ENCODE measurements at places on chromosomes 7 and 10.

GRCh38 chr10:69048103-69048502 lies 39.8 kb upstream of the SRGN start:
- DNase-seq = no peak

DNA sequence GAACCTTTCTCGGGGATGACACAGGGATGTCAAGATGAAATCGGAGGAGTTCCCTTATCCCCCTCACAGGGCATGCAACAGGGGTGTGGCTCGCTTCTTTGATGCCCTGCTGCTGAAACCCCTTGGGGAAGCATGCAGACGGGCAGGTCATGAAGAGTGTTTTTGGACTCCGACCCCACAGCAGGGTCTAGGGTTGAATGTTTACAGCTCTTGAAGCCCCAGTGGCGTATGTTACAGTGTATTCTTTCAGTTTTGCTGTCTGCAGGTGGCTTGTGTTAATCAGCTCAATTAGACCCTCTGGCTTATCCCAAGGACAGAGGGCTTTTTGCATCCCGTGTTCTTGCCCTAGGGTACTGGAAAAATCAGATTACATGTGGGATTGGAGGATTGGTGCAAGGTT lies 446.5 kb downstream of the LRMDA start:
- no peak for DNase-seq

DNA sequence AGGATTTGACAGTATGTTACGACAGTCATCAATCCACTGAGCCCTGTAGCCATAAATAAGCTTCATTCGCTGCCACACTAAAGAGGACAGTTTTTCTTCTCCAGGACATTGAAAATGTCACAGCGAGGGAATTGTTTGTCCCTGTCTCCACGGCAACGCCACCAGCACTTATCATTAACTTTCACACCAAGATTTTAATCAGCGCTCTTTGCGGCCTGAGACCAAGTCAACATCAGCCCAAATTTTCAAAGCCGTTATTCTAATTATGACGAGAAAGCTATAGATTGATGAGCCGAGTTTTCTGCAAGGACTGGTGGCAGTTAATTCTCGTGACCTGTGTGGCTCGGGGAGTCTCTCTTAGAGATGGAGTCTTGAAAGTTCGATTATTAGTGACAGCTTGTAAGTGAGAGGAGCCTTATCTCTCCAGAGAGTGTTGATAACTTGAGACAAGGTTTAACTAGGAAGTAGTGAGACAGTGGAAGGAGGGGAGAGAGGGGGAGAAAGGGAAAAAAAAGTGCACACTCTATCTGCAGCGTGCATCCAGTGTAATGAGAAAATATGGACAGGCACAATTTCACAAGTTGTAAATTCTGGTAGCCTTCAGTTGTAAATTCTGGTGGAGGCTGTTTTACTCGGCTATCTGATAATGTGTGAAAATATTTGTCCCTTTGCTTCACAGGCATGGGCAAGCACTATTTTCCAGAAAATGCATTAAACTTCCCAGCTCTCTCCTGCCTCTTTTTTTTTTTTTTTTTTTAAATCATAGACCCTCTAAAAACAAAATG lies 473.3 kb downstream of the LRMDA start:
- DNase-seq = no peak

- DNase-seq = no peak
Observed at GRCh38 chr10:60434418-60435046, 44.9 kb upstream of the ANK3 start.

DNA sequence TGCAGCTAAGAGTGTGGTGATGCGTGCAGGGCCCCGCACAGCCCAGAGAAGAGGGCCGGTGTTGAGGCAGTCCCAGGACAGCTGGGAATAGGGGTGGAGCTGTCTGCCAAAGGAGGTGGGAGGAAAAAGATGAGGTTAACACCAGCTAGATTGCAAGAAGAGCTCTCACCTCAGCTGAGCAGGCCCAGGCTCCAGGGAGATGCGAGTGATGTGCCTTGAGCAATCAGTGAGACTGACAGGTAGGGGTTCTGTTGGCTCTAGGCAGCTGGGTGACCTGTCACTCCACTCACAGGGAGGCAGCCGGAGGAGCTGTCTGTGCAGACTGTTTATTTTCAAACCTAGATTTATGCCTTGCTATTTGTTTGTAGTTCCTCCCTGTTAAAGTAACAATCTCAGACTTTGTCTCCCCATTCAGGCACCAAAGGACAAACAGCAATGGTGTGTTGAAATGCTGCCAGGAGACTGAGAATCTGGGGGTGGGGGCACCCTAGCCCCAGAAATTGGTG lies 205.1 kb upstream of the CXCL12 start:
- no peak for DNase-seq

DNA sequence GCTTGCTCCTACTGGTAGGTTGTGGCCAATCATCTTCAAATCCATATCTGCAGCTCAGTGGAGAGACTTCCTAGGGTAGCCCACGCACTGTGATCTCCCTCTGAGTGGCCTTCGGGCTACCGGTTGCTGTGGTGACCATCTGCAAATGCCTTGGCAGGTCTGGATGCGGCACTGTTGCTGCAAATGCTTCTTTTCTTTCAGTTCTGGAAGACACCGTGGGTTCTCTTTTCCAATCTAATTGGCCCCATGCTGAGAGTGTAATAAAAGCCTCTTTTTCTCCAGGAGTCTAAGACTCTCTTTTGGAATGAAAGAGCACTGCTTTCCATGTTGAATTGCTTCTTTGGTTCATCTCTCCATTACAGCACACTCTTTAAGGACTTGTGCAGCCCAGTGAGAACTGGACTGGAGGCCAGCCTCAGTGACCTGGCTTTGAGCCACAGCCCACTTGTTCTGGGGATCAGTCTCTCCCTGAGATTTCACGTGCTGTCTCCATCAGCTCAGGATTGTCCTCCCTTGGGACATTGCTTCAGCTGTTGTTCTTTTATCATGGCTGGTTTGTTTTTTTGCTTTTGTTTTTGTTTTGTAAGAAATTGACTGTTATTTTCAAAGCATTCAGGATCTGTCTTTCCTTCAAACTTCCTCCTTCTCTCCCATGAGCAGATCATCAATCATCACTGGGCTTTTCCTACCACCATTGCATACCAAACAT lies 286.6 kb downstream of the BMPER start:
- no peak for DNase-seq

DNA sequence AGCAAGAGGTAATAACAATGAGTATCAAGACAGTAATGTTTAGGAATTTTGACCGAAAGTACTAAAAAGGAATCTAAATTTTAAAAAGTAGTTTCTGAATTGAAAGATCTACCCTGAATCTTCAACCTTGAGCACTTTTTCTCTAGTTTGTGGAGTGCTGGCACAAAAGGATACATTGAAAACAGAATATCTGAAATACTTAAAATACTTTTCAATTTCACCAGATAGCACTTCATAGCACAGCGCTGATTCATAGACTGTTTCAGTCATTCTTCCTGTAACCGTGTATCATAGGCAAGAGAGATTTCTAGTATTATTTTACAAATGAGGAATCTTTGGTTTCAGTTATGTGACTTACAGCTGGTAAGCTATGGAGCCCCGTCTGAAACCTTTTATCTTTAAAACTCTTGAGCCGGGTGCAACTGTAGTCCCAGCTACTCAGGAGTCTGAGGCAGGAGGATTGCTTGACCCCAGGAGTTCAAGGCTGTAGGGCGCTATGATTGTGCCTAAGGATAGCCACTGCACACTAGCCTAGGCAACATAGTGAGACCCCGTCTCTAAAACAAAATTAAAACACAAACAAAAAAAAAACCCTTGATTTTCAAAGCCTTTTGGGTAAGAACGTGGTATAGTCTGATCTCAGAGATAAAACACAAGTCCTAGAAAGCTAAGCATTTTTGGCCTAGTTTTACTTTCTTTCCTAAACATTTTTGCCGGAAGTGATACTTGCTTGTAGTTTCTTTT lies 35.1 kb downstream of the FHIP2A start:
- no peak for DNase-seq

- no peak for DNase-seq
Observed at GRCh38 chr10:42938351-42938750, 138.5 kb upstream of the RET start.

DNA sequence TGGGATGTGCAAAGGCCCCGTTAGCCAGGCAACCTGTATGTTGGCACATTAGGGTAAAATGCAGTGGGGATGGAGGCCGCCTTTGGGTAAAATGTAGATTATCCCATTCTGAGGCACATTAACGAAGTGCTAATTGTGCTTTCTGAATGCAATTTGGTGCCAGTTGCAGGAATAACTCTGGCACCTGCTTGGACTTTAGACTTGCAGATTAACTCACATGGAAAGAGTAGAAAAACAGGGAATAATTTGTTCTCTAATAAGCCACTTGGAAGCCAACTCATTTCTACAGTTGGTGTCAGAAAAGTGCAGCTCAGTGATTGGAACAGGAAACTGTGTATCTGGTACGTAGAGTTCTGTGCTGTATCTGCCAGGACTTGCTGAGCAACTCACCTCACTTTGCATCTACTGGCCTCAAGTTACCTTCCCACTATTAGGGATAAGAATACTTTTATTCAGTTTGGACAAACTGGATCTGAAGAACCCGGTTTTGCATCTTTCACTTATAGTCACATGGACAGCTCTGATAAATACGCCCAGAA lies 377.4 kb upstream of the PODXL start:
- no peak for DNase-seq

DNA sequence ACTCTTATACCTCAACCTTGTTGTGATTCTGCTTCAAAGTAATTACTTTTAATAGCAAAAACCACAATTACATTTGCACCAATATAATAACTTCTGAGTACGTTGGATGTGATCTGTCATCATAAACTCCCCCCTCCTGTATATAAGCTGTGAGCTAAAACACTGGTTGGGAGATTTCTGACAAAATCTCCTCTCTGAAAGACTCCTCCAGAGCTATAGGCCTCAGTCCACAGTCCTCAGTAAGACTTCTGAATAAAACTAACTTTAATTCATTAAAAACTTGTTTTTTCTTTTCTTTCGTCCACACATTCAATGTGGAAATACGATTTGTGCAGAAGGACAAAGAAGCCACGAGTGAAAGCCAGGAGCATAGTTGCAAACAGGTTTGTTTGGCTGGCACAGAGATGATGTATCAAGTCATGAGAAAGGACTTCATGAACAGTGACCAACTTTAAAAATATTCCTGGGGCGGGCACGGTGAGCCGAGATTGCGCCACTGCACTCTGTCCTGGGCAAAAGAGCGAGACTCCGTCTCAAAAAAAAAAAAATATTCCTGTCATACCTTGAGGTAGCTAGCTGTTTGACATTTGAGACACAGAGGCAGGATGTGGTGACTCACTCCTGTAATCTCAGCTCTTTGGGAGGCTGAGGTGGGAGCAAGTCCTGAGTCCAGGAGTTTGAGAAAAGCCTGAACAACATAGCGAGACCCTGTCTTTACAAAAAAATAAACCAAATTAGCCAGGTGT lies 91.1 kb upstream of the ARHGAP21 start:
- no peak for DNase-seq

GRCh38 chr10:49488056-49488717 lies 50.7 kb downstream of the ERCC6 start:
- no peak for DNase-seq

DNA sequence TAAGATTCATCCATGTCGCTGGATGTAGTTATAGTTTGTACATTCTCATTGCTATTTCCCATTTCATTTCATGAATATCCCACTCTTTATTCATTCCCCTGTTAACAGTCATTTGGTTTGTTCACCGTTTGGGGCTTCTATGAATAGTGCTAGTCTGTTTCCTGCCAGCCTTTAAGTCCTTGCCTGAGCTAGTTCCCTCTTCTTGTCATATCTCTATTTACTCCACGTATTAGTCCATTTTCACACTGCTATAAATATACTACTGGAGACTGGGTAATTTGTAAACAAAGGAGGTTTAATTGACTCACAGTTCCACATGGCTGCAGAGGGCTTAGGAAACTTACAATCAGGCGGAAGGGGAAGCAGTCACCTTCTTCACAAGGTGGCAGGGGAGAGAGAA lies 56.2 kb downstream of the PLCE1 start:
- no peak for DNase-seq

DNA sequence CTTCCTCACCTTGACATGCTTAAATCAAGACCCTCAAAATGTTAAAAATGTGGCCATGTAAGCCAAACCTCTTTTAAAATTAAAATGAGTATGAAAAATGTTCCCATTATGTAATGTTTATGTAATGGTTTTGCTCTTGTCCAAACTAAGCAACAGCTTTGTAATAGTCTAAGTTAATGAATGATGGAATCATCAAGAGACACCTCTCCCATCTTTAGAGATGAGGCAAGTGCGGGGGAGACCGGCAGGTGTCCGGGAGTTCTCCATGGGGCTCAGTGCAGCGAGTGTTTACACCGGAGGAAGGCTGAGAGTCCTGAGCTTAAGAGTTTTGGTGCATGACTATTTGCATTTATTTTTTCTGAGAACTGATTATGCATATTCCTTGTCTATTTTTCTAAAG lies 384.9 kb upstream of the RNF32 start:
- no peak for DNase-seq

- no peak for DNase-seq
Observed at GRCh38 chr7:47937065-47937687, 11.1 kb downstream of the PKD1L1 start.

- no peak for DNase-seq
Observed at GRCh38 chr7:142168746-142169145, 57.2 kb downstream of the MGAM2 start.

GRCh38 chr10:106185951-106186350 lies 978.6 kb downstream of the SORCS1 start:
- no peak for DNase-seq

DNA sequence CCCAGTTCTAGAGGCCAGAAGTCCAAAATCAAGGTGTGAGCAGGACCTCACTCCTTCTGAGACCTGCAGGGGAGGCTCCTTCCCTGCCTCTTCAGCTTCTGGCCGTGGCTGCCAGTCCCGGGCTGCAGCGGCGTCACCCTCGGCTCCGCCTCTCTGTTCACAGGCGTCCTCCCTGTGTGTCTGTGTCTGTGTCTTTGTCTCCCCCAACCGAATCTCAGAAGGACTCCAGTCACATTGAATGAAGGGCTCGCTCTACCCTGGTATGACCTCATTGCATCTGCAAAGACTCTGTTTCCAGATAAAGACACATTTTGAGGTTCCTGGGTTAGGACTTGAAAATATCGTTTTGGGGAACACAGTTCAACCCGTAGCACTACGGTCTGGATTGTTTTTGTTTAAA lies 33.1 kb upstream of the GALNT11 start:
- DNase-seq = no peak

DNA sequence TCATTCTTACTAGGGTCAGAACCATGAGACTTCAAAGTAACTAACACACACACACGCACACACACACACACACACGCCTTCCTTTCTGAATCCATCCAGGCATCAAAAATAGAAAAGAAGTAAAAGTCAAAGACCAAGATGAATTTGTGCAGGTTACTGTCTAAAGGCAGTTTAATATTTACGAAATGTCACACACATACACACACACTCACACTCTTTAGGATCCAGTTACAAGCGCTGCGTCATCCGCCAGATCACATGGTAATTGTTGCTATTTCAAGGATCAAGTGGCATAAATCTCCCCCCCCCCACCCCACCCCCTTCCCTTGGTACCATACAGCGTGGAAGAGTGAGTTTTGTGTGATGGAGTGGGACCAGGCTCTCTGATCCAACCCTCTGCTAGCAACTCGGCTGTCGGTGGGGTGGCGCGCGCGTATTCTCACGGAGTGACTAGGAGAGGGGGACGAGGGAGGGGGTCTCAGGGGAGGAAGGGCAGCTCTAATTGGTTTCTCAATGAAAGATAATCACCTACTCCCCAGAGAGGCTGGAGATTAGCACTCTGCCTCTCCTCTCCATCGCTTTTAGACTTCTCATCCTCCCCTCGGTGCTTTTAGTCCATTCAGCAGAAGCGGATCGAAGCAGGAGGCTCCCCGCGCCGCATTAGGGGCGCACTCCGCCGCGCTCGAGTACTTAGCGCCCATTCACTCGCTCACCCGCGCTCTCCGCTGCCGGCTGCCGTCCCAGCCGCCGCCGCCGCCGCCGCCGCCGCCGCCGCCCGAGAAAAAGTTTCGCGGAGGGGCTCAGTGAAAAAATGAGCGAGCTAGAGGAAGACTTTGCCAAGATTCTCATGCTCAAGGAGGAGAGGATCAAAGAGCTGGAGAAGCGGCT lies 83.5 kb upstream of the PRKG1 start:
- no peak for DNase-seq

All from stimulated activated CD8-positive, alpha-beta memory T cell treated with anti-CD3 and anti-CD28 coated beads, Interleukin-2, amount 100 ng/mL, for 1 hour (primary cell).